Activated CD4-positive, CD25-positive, alpha-beta regulatory T cell treated with anti-CD3 and anti-CD28 coated beads, Interleukin-2, amount 50 U/mL, for 72 hours (primary cell): ENCODE measurements at places on chromosomes 3 and 15.

GRCh38 chr3:23945663-23945912, 502 bp downstream of the NR1D2 start:
- DNase-seq: no peak

DNA sequence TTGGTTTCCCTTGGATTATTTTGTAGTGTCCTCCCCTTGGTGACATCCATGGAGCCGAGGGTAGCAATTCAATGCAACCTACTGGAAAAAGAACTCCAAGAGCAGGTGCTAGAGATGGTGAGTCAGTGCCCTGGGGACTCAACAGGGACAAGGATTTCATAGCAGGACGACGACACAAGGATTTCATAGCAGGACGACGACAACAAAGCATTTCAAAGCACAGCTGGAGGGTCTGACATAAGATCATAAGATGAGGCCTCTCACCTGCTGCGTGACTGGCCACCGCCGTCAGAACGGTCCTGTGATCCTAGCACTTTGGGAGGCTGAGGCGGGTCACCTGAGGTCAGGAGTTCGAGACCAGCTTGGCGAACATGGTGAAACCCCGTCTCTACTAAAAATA, 22.5 kb downstream of the NRROS start:
- DNase-seq: no peak

GRCh38 chr15:39124553-39125171, 456.2 kb upstream of the THBS1 start:
- no peak for DNase-seq

GRCh38 chr15:56128081-56128480, 115.6 kb downstream of the RFX7 start:
- no peak for DNase-seq

GRCh38 chr3:98726084-98726483, 37.1 kb upstream of the ST3GAL6 start:
- DNase-seq: no peak

GRCh38 chr15:71743861-71744382, 66.4 kb upstream of the NR2E3 start:
- peak; percentile 59 for DNase-seq

DNA sequence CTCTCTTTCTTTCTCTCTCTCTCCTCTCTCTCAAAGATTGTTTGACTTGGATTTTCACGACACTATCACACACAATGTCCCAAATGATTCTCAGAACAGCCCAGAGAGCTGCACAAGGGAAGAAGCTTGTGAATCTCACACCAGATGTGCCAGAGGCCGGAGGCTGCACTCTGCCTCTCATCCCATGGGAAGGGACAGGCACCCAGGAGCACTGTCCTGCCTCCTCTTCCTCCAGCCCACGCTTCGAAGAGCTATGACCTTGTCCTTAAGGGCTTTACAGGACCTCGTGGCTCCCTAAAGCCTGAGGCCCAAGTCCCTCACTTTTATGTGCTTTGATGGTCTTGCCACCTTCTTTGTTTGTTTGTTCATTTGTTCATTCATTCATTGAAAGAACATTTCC, 267.6 kb downstream of the FAM43A start:
- no peak for DNase-seq

DNA sequence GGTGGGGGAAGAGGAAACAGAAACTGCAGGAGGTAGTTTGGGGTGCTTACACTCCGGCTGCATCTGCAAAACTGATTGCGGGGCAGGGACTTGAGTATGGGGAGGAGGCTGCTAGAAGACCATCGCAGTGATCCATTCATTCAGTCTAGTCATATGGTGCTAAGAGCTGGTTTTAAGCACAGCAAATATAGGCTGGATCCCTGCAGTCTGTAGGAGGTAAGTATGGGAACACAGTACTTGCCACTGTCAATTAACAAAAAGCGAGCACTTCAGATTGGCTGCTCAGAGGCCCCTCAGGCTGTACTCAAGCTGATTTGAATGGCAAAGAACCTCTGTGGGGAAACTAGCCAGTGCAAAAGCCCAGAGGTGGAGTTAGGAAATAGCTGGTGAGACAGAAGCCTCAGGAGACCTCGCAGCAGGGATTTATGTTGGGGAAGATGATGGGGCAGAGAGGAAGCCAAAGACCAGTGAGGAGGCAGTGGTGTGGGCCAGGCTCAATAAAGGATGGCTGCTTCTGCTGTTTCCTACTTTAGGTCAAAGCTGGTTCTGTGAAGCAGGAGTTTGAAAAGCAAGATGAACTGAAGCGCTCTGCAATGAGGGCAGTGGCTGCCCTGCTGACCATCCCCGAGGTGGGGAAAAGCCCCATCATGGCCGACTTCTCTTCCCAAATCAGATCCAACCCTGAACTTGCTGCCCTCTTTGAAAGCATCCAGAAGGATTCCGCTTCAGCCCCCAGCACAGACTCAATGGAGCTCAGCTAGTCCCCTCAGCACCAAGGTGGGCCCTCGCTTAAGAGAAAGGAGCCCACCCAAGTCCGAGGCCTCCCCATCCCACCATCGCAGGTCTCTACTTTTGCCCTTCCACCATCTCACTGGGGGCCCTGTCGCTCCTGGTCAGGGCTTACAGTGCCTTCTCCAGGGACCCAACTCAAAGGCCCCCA, 7.9 kb downstream of the RPL32 start:
- DNase-seq: no peak

DNA sequence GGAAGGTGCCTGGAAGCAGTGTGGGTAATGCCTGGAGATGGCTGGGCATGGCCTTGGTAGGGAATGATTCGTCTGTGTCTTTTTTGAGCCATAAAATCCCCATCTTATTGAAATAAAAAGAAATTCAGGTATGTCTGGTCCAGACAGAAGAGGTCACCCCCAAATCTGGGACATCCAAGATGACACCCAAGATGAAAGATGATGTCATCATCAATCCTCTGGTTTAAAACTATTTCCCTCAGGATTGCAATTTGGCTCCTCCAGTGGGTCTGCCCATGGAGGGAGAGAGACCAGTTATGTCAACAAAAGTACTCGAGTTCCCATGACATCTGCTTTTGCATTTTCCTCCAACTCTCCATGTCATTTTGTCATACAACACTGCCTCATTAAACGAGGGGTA, 16.7 kb upstream of the CCR9 start:
- DNase-seq: no peak

DNA sequence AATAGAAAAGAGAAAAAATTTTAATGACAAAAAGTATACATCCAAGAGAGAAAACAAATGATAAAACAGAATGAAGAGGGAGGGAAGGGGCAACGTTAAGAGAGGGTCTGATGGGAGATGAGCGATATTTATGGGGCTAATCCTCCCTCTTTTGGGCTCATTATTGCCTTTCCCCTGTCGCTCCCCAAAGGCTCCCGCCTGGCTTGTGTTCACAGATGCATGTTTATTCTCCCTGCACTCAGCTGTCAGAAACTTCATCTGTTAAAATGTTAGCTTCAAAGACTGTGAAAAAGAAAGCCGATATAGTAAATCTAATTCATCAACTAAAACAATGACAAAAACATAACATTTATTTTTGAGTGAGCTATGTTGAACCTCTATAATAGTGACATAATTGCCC, 74.3 kb downstream of the GABRB3 start:
- no peak for DNase-seq

DNA sequence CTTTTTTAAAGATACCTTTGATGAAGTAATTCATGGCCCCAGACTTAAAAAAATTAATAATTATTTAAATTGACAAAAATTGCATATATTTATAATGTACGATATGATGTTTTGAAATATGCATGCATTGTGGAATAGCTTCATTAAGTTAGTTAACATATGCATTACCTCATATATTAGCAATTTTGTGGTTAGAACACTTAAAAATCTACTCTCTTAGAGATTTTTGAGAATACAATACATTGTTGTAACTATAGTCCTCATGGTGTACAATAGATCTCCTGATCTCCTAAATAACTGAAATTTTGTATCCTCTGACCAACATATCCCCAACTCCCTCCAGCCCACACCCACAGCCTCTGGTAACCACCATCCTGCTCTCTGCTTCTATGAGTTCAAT, 104.1 kb downstream of the PEX5L start:
- no peak for DNase-seq

DNA sequence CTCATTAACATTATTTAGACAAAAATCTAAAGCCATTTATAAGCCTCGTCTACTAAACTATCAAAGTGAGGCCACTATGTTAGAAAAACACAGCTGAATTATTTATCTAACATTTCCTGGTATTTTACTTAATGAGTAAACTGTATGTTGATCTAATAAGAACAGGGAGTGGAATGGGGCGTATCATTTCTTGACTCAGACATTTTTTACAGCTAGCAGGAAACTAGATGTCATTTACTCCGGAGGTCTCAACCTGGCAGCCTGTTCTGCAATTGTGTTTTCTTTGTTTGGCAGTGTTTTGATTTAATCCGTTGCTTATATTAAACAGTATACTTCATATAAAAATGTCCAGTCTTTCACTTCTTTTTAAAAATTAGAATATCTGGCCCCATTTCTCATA, 79.1 kb upstream of the ABI3BP start:
- no peak for DNase-seq

DNA sequence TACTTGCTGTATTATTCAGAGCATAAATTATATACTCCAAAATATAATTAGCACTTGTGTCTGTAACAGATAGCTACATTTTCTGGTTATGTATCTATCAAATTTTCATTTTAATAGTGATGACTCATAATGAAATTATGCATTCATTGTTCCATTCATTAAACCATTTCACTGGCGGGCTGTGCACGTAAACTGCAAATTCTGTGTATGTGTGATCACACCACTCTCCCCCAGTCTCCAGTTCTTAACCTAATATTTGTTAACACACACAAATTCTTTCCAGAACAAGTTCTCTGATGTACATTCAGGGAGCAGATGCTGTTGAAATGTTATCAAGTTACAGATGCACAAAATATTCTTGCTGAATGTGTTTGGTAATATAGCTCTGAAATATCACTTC, 3.8 kb upstream of the KCNMB2 start:
- no peak for DNase-seq

DNA sequence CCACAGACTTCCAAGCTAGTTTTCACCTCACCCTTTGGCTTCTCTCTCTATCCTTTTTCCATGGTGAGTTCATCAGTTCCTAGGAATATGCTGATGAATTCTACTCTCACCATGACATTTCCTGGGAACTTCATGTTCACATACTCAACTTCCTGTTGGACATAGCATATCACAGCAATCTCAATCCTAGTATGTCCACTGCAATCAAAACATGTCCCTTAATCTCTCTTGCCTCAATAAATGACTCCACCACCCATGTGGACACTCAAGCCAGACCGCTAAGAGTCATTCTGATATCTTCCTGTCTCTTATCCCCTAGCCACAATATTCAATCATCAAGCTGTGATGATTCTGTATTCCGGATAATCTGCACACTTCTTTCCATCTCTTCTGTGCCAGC, 66.7 kb upstream of the MME start:
- DNase-seq: no peak

DNA sequence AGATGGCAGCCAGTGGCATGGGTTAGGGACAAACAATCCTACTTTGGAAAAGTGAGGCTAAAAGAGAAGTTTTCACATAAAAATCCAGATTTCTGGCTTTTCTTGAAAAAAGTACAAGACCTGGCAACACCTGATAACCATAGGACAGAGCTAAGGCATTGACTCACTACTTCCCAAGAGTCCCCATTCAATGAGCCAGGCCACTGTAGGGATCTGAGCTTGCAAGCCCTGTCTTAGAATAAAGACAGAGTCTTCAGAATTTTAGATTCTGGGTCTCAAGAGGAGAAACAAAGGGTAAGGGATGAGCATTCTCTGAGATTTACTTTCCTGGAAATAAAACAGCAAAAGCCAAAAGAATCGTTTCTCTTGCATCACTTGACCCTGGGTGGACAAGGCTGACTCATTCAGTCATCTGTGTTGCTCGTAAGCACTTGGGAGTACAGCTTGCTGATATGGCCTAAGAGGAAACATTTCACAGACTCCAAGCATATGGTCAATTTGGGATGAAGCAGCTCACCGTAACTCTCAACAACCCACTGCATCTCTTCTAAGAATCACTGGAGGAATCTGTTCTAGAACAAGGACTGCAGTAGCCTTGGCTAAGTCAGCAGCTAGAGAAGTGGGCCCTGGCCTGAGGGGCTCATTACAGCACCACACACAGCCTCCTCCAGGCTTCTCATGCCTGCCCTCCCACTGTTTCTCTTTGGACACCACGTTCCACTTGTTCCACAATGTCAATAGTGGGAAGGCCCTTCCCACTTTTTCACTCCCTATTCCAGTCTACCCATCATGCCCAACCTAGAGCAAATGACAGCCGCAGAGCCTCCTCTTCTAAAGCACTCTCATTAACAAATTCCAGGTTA, 86.2 kb downstream of the RFTN1 start:
- DNase-seq: no peak

- no peak for DNase-seq
Measured at GRCh38 chr15:29311696-29312095, 42.1 kb upstream of the NSMCE3 start.

GRCh38 chr3:14496351-14496750, 43.8 kb downstream of the GRIP2 start:
- no peak for DNase-seq

DNA sequence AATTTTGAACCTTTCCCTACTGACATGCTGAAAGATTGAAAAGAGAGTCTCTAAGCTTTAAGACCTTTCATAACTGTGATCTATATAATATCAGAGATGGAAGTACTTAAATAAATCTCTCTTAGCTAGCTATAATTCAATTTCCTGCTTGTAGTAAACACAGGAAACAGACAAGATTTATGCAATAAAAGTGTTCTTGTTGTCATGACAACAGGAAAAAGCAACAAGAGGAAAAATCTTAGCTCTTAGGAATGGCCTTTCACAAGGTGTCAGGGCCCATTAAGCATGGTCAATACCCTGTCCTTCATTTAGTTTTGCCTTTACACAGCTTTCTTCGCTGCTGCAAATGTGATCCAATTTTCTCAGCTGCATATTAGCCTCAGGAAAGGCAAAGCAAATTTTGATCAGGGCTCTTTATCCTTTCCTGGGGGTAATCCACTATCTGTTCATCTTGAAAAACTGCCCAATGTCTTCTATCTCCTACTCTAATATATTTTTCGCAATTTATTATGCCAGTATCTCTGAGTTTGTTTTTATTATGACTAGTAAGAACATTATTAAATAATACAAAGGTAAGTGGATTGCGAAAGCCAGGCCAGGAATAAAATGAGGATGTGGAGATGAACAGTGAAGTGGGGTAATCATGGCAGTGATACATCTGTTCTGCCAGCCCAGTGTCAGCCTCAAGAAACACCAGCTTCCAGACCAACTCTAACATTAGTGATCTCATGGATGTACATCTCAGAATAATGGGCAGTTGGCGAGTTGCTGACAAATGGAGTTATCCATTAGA, 28.7 kb downstream of the SIDT1 start:
- no peak for DNase-seq

DNA sequence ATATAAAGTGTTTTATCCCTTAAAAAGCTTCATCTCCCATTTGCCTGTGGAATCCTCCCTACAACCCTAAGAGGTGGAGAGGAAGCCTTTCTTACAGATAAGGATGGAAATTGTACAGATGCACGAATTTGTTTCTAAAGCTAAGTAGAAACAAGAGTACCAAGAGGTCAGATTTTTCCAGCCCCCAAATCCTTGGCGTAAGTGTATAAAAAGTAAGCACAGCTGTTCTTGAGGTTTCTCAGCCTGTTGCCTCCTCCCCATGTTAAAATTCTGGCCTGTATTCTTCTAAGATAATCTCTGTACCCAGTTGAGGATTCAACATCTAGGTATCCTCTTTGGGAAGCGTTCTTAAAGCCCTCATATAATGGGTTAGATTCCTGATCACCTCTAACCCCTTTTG, 34.9 kb downstream of the RAB7A start:
- DNase-seq: no peak
